Jurkat, Clone E6-1 (cell line): ENCODE measurements at places on chromosomes 4 and X.

DNA sequence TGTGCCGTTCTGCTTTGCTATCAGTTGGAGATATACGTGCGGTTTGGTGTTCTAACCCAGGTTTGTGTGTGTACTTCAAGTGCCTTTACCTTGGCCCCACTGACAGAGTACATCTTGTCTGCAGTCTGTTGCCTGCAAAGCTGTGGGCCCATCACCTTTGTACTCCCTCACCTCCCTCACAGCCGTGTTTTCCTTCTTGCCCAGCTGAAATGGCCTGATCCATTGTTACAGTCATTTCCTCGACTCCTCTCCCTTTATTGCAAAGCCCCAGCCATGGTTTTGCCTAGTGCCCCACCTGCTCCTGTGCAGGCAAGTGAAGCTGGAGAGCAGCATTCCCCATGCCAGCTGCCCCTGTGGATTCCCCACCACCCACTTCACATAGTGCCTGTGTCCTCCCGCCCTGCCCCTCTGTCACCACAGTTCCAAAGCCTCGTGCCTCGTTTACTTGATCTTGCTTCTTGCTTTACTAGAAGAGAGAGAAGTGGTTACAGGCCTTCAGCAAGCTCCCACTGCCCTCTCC lies 55.2 kb upstream of the TLR2 start:
- DNase-seq, result no peak

DNA sequence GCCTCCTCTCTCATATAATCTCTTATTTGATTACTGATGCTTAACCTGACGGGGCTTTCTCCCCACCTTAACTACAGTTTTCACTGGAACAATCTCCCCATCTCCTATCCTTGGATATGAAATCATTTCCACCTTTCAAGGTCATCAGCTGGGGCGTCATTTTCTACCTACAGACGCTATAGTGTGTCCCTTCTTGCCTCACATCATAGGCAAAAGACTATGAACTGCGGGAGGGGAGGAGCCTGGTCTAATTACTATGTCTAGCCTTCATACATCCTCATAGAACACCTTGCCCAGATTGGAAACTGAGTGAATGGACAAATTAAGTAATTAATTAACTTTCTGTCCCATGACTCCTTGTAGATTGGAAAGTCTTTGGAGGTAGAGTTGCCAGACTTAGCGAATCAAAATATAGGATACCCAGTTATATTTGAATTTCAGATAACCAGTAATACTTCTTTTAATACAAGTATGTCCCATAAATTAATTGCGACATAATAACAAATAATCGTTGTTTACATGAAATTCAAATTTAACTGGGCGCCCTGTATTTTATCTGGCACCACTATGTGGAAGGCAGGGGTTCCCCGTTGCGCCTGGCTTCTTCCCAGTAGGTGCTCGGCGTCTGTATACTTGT lies 752 bp upstream of the ATP6AP2 start:
- no peak for DNase-seq

- no peak for DNase-seq
Measured at GRCh38 chr4:81659051-81659450, 187.3 kb upstream of the RASGEF1B start.

GRCh38 chrX:138638996-138639395 lies 72.5 kb downstream of the FGF13 start:
- no peak for DNase-seq

- DNase-seq, result no peak
Measured at GRCh38 chr4:101280866-101281600, 66.3 kb downstream of the PPP3CA start.

GRCh38 chr4:150581641-150582051 lies 305 bp upstream of the MAB21L2 start:
- DNase-seq, result no peak

- DNase-seq, result no peak
Measured at GRCh38 chr4:182644683-182645050, 272.5 kb downstream of the DCTD start.

- no peak for DNase-seq
Measured at GRCh38 chrX:45794995-45795337, 594.3 kb upstream of the DIPK2B start.

DNA sequence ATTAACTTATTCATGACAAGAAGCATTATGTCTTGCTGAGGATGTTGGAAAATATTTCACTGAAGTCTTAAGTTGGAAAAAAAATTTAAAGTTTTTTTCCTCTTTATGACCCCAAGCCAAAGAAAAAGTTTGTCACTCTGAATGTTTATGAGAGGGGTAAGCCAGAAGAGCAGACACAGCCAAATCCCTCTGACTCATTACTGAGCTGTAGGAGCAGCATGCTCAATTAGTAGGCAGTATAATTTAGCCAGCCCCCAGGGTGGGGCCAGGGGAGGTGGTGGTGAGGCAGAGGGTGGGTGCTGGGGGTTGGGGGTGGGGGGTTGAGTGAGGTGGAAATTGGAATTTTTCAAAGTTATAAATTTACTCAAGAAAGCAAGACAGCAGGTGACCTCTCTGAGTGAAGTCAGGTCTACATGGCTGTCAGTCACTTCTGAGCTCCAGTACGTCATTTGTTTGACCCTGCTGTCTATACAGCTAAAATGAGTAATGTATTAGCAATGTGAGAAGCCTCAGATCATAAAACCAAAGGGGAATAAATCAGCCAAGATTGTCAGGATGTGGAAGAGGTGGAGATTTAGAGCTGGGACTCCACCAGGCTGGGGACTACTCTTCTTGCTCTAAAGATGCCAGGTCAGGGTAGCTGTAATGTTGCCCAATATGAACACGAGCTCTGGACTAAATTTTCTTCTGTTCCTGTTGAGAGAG lies 98.8 kb upstream of the NDP start:
- DNase-seq, result no peak

DNA sequence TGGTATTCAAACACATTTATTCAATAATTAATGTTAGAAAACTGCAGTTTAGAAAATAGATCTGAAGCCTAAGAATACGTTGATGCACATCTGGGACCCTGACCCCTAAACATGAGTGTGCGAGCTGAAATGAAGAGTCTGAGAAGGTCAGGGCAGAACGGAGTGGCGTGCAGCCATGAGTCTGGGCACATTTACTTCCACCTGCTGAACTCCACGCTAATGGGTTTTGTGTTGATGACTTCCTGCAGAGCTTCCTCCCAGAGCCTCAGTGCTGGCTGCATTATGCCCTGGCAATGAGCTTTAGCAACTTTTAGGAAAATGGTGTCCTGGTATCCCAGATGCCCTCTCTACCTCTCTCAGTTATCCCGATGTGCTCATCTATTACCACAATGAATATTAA lies 53.1 kb downstream of the FAM114A1 start:
- no peak for DNase-seq

DNA sequence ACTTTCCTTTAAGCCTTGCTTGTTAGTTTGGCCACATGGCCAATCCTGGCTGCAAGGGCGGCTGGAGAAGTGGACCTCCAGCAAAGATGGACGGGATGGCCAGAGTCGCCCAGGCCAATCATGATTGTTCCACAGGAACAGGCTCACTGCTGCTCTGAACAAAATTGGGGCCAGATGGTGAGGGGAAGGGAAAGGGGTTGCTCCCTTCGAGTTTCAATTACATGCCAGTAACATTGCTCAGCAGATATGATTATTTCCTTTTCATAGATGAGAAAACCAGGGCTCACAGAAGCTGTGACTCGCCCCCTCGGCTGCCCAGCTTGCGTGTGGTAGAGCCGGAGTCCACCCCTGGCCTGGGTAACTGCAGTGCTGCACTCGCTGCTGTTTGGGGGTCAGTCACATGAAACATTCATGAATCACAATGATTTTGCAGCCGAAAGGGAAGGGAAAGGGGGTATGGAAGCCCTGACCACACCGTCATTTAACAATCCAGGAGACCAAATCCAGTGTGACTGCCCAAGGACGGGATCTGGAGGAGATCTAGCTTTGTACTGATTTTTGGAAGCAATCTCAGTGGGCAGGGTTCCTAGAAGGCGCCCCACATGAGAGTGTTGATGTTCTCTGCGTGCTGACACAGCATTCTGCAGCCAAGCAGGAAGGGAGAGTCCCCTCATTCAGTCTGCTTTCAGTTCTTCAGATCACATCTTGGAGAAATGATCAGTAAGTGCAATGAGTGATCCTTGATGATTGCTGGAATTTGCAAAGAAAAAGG lies 77.3 kb upstream of the MSX1 start:
- DNase-seq, result no peak

DNA sequence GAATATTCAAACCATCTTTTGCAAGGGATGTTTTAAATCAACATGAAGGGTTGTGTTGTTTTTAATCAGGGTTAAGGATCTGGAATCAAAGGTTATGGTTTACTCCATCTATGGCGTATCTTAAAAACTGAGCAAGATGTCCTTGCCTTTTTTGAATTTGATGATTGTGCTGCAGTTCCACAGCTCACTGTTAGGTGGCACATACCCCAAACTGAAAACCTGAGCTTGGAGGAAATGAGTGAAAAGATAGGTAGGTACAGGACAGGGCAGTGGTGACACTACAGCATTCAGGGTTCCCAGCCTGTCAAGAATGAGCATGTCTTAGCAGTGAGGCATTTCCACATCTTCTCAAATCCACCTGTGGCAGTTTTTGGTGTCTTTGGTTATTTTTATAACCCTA lies 13.1 kb upstream of the EOLA1 start:
- peak; percentile 37 for DNase-seq

DNA sequence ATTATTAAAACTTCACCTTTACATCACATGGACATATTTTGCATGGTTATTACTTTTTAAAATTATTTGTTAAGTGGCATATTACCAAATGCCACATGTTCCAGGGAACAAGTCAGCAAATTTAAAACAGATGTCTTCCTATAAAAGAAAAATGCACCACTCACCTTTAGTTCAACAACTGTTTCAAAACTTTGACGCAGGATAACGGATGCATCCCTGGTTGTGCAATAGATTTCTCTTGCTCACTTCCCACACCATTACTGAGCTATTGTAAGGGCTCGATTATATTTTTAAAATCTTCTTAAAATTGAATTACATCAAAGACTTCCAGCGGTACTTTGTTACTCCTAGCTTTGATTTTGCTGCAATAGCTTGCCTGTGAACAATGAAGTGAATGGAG lies 93.0 kb upstream of the ARHGAP24 start:
- DNase-seq, result no peak

- DNase-seq, result no peak
Measured at GRCh38 chr4:124030147-124030546, 633.6 kb downstream of the SPRY1 start.

DNA sequence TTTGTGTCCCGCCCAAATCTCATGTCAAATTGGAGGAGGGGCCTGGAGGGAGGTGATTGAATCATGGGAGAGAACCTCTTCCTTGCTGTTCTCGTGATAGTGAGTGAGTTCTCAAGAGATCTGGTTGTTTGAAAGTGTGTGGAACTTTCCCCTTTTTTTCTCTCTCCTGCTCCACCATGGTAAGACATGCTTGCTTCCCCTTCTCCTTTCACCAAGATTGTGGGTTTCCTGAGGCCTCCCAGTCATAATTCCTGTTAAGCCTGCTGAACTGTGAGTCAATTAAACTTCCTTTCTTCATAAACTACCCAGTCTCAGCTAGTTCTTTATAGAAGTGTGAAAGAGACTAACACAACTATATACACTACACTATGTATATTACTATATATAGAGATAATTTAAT lies 697.8 kb upstream of the HS3ST1 start:
- no peak for DNase-seq

GRCh38 chrX:70479247-70479921 lies 34.7 kb downstream of the DLG3 start:
- no peak for DNase-seq

GRCh38 chrX:151870602-151871001 lies 42.1 kb upstream of the MAGEA4 start:
- no peak for DNase-seq

- no peak for DNase-seq
Measured at GRCh38 chr4:169252339-169253112, 18.2 kb downstream of the SH3RF1 start.

GRCh38 chr4:576991-577498 lies 950 bp upstream of the TMEM271 start:
- no peak for DNase-seq

DNA sequence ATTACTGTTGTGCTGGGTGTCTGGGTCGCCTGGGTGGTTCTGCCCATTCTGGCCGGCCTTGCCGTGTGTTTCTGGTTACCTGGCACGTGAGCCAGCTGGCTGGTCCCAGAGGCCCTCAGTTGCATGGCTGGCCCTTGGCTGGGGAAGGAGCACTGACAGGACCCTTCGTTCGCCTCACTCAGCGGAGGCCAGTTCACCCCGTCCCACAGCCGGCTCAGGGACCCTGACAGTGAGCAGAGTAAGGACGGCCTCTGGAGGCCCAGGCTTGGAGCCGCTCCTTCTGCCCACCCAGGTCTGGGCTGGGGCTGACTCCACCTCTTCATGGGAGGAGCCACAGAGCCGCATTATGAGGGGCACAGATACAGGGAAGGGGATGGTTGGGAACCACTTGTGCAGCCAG lies 20.3 kb upstream of the HGFAC start:
- DNase-seq, result no peak

DNA sequence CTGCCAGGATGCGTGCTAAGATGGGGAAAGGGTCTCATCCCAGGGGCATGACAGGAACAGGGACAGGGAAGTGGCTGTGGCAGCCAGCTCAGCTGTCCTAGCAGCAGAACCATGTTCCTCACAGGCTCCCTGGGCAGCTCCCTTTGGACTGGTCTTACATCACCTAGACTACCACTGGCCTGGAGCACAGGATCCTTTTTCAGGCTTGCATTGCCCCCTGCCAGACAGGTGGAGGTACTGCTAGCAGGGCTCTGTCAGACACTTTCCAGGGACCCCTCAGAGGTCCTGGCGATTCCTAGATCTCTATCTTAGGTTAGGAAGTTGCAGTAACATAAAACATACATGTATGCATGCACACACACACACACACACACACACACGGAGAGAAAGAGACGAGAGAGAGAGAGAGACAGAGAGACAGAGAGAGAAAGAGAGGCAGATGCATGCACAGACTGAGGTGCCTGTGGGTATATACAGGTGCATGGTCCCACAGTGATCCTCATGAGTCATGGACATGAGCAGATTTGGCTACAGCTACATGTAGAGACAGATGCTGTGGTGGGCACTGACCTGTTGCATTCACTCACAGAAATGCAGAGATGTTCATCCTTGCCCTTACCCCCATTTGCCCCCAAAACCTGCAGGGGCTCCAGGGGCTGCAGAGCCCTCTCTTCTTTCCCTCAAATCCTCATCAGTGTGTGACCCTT lies 63.6 kb downstream of the STARD8 start:
- no peak for DNase-seq

- no peak for DNase-seq
Measured at GRCh38 chr4:128879971-128880370, 70.5 kb downstream of the JADE1 start.

GRCh38 chr4:73914071-73914470 lies 44.9 kb downstream of the CXCL1 start:
- no peak for DNase-seq

DNA sequence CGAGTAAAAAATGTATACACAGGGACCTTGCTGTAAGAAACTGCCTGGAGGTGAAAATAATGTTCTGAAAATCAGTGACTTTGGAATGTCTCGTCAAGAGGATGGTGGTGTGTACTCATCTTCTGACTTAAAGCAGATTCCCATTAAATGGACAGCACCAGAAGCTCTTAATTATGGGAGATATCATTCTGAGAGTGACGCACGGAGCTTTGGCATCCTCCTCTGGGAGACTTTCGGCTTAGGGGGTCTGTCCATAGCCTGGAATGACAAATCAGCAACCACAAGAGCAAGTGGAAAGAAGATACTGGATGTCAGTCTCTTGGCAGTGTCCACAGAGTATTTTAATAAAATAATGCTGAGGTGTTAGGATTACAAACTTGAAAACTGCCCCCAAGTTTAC lies 129.4 kb downstream of the THOC2 start:
- DNase-seq, result no peak
